Ammon's horn (tissue), 1 donor: ENCODE measurements at places on chromosomes 7 and 10.
A peak's percentile ranks its signal among the peaks of the same experiment; 100 is the strongest.

DNA sequence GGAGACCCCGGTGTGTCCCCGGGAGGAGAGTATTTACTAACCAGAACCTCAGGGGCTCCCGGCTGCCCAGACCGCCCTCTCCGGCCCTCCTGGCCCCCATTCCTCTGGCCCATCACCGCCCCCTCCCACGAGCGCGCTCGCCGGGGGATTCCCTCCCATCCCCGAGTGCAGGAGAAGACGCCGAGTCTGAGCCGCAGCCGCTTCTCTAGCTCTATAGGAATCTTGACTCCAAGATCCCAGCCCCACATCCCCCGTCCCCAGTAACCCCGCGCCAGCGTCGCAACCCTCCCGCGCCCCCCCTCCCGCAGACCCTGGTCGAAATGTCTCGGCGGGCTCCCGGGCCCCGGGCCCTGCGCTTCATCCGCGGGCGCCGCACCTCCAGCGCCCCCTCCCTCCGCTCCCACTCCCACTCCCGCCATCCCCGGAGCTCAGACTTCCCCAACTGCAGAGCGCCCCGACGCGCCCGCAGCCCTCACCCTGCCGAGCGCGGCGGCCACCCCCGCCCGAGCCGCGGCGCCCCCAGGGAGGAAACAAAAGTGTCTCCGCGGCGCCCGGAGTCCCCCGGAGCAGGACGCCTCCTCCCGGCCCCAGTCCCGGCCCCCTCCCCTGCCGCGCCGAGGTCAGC, 541 bp downstream of the ELMO1 start:
- no peak for DNase-seq

DNA sequence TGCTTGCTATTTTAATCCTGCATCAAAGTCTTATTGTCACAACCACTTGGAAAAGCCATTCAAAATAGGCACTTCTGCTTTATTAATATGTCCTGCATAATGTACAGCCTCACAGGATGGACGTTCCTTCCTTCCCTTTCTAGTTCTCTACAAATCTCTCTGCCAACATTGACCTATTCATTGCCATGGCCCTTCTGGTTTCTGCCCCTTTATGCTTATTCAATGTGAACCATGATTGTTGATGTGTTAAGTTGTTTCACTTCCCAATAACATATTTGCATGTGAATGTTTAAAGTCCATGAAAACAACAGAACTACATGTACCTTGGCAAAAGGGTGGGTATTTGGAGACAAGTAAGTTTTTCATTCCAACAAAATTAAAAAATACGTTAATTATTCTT, 45.7 kb downstream of the COL28A1 start:
- DNase-seq = no peak

- DNase-seq = no peak
These were observed 3.7 kb downstream of the STX1A start for GRCh38 chr7:73715648-73716317.

DNA sequence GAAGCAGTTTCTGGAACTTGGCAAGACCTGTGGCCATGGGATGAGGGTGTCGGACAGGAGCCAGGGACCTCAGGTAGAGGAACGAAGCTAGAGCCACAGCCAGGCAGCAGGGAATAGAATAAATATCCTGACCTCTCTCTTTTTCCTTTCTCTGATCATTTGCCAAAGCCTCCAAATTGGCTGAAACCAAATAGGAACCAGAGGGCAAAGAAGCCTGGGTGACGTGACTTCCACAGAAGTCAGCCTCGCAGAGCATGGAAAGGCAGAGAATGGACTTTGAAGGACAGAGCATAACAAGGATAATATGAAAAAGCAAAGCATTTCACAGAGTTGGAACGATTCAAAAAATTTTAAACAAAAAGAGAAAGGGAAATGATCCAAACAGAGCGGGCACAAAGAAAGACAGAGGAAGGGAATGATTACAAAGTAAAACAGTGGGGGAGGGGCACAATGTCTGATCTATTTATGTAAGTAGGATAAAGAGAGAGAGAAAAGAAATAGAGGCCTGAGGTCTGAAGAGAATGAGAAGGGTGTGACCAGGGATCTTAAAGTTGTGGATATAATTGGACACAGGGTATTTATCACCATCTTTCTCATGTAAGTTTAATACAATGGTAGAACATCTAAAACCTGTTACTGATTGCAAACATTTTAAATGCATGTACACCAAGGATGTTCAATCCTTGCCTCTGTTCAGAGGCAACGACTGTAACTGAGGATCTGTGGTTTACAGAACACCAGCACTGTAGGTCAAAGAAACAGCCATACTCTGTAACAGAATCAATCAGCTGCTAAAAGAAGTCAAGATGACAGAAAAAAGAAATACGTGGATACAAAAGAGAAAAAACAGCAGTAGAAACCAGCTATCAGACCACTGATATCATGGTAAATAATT, 4.5 kb upstream of the ZEB1 start:
- no peak for DNase-seq

DNA sequence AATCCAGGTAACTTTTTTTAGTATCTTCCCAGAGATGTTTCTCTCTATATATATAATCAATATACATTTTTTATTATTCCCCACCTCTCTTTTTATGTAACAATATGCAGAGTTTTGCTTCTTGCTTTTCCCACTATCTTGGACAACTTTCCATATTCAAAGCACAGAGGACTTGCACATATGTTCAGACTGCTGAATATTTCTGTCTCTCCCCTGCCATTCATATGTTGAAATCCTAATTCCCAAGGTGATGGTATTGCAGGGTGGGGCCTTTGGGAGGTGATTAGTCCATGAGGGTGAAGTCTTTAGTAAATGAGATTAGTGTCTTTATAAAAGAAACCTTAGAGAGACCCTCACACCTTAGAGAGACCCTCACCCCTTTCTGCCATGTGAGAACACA, 72.8 kb downstream of the CFTR start:
- no peak for DNase-seq

GRCh38 chr10:43049081-43049551, 27.8 kb upstream of the RET start:
- no peak for DNase-seq

DNA sequence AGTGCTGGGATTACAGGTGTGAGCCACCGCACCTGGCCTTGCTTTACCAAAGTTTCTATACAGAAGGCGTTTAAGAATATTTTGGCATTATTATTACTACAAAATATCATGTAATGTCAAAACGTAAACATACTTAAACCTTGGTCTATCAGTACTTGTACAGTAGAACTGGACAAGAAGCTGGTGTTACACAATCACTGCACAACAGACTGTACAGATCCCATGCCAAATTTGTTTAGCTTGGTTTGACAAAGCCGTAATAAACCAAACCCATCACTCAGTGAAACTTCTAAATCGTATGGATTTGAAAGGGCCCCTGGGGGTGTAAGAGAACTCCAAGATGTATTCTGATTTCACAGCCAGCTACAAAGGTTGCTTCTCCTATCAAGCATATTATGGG, 51.8 kb upstream of the RHEB start:
- no peak for DNase-seq

DNA sequence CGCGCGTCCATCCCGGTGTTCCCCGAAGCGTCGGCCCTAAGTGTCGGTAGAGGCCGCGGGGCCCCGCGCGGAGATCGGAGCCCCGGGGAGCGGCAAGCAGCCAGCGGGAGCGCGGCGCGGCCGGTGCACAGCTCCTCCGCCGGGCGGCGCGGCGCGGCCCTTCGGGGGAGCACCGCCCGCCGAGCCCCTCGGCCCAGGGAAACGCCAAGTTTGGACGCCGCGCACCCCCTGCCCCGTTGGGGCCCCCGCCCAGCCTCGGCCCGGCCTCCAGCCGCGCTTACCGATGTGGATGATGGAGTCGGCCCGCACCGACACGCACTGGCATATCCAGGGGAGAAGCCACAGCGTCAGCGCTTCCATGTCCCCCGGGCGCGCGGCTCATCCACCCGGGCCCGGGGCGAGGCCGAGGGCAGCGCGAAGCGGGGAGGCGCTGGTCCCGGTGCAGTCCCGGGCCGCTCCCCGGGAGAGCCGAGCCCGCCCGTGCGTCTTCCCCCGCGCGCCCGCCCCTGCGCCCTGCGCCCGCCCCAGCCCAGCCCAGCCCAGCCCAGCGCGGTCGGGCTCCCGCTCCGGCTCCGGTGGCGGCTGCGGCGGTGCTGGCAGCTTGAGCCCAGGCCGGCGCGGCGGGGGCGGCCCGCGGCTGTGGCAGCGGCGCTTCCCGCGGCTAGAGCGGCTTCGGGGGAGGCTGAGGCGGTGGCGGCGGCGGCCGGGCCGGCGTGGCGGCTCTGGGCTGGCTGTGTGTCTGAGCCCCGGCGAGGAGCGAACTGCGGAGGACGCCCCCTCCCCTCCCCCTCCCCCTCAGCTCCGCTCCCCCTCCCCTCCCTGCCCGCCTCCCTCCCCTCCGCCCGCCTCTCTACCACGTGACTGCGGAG, at the start of gene GRID1:
GRID1 (minus strand) TSS at position 763 of the 869 bp plus-strand sequence.
- DNase-seq = peak; percentile 81

DNA sequence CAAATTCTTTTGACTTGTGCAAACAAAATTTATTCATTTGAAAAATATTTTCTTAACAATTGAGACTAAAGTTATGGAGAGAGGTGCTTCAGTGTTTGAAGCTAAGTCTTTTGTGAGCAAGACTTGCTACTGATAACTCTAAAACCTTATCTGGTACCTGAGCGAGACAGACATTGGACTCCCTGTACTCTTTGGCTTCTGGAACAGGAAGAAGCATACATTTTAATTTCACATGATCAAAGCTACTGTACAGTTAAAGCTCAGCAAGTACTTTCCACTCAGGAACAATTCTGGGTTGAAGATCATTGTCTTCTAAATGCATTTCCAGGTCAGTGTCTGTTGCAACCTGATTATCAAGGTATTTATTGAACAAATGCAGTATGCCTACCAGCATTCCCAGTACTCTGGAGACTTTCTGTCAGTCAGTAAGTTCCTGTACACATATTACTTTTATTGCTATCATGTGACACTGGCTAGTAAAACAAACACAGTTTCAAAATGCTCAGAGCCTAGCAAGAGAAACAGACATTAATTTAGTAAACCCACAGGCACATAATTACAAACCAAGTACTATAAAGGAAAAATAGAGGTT, 42.4 kb downstream of the CABCOCO1 start:
- DNase-seq = no peak

- DNase-seq = no peak
These were observed 247.5 kb downstream of the MTERF1 start for GRCh38 chr7:91633013-91633441.

- DNase-seq = no peak
These were observed 56.2 kb downstream of the OAT start for GRCh38 chr10:124362568-124362967.

GRCh38 chr7:72087926-72088325, 324.2 kb downstream of the CALN1 start:
- DNase-seq = no peak

GRCh38 chr7:43454936-43455518, 127.9 kb upstream of the STK17A start:
- DNase-seq = peak; percentile 50

- DNase-seq = no peak
These were observed 103.3 kb upstream of the ARMC3 start for GRCh38 chr10:22824520-22824919.

GRCh38 chr10:91294134-91294906, 73.9 kb downstream of the PCGF5 start:
- DNase-seq = no peak

DNA sequence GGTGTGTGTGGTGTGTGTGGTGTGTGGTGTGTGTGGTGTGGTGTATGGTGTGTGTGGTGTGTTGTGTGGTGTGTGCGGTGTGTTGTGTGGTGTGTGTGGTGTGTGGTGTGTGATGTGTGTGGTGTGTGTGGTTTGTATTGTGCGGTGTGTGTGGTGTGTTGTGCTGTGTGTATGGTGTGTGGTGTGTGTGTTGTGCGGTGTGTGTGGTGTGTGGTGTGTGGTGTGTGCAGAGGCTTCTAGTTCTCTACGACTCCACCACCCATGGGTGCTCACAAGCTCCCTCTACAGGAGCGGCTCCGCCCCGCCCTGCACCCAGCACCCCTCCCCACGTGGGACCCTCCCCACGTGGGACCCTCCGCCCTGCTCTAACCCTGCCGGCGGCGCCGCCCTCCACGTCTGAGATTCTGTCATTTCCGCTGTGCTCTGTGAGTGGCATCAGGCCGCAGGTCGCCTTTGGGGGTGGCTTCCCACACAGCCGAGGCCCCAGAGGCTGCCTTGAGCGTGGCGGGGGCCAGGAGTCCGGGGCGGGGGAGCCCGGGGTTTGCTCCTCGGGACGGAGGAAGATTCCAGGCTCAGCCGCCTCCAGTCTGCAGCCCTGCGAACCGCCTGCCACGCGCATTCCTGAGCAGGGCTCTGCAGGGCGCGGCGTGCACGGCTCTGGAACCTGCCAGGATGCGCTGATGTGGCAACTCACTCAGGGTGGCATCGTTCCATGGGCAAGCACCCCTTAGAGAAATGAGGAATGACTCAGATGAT, 37.0 kb upstream of the DNAJB6 start:
- no peak for DNase-seq

GRCh38 chr7:37920849-37921805, 687 bp downstream of the EPDR1 start:
- peak; percentile 49 for DNase-seq

GRCh38 chr7:1662767-1663166, 7.3 kb upstream of the ELFN1 start:
- no peak for DNase-seq

DNA sequence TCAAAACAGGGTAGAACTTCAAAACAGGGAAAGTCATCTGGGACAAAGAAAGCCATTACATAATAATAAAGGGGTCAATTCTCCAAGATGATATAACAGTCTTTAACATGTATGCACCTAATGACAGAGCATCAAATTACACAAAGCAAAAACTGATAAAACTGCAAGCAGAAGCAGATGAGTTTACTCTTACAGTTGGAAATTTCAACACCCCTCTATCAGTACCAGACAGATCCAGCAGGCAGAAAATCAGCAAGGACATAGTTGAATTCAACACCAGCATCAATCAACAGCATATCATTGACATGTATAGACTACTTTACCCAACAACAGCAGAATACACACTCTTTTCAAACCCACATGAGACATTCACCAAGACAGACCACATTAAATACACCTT, 233.0 kb upstream of the NEBL start:
- DNase-seq = no peak

- no peak for DNase-seq
These were observed 477.7 kb upstream of the TPK1 start for GRCh38 chr7:145313551-145313950.

DNA sequence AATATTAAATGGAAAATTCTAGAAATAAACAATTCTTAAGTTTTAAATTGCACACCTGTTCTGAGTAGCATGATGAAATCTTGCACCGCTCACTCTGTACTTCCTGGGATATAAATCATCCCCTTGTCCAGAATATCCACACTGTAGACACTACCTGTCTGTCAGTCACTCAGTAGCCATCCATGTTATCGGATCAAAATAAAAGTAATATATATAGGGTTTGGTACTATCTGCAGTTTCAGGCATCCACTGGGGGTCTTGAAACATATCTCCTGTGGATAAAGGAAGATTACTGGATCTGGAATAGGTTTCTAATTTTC, 6.8 kb downstream of the TECTB start:
- DNase-seq = no peak

DNA sequence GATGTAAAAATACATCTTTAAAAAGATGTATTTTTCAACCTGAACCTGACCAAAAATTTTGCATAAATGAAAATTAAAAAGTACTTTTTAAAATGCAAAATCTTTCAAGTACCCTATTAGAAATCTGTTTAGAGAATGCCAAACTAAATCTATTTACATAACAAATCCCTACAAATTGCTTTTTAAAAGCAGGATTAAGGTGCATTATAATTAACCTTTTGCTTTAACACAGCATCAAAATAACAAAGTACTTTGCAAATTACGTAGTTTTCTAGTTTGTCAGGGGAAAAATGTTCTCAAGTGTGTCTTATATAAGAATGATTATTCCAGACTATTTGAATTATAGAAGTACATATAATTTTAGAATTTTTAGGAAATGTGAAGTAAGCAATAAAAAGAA, 160.8 kb downstream of the VPS50 start:
- DNase-seq = no peak

GRCh38 chr10:104328896-104329710, 9.2 kb downstream of the ITPRIP start:
- peak; percentile 79 for DNase-seq
